ENCODE measurements at places on chromosomes 5 and 9.
A peak's percentile ranks its signal among the peaks of the same experiment; 100 is the strongest.

DNA sequence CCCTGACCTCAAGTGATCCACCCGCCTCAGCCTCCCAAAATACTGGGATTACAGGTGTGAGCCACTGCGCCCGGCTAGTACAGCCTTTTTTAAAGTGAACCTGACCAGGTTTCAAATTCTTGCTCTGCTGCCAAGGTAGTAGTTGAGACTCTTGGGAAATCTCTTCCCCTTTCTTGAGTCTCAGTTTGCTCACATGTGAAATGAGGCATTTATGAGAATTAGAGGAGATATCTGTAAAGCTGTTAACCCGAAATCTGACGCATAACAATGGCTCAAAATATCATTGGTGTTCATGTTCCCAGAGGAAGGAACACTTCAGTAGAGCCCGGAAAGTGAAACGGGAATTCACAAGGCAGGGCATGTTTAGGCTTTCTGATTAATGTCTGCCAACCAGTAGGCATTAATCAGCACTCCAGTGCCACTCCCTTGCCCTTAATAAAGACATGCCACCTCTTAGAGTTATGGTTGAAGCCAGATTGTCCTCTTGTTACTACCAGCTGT is 1.5 kb downstream of the ARPC5L start:
- DNase-seq, result no peak

DNA sequence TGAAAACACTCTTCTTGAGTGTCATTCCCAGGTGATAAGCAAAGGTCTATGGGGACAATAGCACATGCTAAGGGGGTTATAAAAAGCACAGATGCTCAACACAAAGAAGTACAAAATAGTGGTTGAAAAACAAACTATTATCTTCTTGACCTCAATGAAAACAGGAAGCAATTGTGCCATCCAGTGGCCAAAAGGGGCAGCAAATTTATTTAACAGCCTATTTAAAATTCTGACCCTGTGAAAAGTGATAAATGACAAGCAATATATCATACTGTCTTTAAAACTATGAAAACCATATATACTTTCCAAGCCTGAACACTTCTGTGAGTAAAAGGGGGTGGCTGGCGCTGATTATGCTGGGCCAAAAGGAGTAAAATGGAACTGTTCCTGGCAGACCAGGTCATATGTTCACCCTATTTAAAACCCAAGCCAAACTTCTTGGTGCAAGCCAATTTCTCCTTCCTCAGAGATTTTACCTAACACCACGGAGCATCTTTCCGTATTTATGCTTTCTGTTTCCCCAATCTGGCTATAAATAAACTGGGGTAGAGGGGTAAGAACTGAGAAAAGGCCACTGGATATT is 29.7 kb downstream of the TEX10 start:
- peak; percentile 31 for DNase-seq

GRCh38 chr9:93264338-93265125 is 80.6 kb downstream of the WNK2 start:
- no peak for DNase-seq

GRCh38 chr5:179488491-179488890 is 61.9 kb upstream of the RUFY1 start:
- DNase-seq, result no peak

- DNase-seq, result no peak
These were observed 34.4 kb upstream of the PIK3R1 start for GRCh38 chr5:68181039-68181599.

DNA sequence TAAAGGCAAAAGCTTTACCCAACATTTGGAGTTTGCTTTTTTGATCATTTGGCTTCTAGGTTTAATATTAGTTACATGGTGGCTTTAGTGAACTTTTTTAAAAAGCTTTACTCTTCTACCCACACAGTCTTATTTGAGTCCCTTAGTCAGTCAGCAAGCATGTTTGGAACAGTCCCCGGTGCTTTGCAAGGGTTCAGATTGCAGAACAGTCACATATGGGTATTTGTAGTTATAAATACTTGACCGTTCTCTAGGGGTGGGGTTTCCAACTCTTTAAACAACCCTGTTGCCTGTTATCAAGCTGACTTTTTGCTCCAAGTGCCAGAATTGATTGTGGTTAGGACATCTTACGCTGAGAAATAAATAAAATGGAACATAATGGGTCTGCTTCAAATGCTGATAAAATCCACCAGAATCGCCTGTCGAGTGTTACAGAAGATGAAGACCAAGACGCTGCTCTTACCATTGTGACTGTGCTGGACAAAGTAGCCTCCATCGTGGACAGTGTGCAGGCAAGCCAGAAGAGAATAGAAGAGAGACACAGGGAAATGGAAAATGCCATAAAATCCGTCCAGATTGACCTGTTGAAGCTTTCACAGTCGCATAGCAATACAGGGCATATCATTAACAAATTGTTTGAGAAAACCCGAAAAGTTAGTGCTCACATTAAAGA is at the start of gene CAVIN4:
CAVIN4 (plus strand) TSS at position 304 of the 673 bp plus-strand sequence; CDS start at position 369, 65 bp downstream.
- no peak for DNase-seq

DNA sequence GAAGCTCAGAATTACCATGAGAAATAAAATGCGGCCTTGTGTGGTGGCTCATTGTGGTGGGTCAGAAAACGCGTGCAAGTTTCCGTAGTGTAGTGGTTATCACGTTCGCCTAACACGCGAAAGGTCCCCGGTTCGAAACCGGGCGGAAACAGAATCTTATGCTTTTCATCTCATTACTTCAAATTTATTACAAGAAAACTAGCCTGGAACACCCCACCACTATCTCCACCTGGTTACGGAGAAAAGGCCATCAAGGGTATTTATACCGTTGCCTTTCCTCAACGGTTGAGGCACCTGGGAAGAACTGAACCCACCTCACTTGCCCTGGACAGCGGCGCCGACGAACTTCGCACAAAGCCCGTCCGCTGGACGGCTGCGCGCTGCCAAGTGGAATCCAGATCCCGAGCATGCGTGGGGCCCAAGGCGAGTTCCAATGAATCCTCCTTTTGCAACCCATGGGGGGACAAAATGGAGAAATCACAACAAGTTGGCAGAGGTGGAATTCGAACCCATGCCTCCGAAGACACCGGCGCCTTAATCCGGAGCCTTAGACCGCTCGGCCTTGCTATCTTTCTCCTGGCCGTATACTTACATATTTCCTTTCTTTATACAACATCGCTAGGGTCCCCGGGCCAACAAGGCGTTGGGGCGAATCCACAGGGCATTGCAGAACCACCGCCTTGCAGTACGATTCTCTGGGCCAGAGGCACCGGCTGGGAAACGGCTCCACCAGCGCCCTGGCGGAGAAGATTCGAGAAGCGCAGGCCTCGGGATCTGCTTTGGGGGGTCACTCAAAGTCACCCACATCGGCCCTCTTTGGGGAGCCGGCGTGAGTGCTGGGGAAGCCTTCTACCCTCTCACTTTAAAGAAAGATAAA is 16.9 kb downstream of the OR2V2 start:
- DNase-seq, result peak; percentile 33

GRCh38 chr9:110161940-110162339 is 46.0 kb downstream of the C9orf152 start:
- DNase-seq, result no peak

GRCh38 chr5:138230981-138231589 is 18.0 kb upstream of the CDC23 start:
- no peak for DNase-seq

GRCh38 chr5:170854566-170854965 is 7.3 kb upstream of the RANBP17 start:
- no peak for DNase-seq

- DNase-seq, result no peak
These were observed 137.5 kb downstream of the ARHGEF28 start for GRCh38 chr5:73763300-73764032.
